ENCODE measurements at places on chromosomes 1 and 21.

- no peak for DNase-seq
Measured at GRCh38 chr1:165851034-165851658, 23.7 kb downstream of the UCK2 start.

GRCh38 chr1:171052977-171053376, 37.7 kb upstream of the FMO3 start:
- no peak for DNase-seq

GRCh38 chr1:170624146-170624545, 39.8 kb upstream of the PRRX1 start:
- DNase-seq = no peak

DNA sequence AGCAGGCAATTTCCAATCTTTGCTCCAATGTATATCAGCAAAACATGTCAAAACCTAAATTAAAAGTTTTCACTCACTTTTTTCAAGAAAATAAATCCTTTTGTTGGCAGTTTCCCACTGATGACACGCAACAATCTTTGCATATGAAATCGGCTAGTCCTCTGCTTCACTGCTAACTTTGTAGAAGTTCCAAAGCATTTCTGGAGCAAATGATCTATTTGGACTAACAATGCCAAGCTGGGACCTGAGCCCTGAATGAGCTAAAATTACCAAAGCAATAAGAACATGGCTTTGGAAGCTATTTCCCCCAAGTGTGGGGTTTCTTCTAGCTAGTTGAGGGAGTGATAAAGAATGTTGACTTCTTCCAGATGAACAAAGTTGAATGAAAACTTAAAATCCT, 5.1 kb downstream of the BEND5 start:
- no peak for DNase-seq

DNA sequence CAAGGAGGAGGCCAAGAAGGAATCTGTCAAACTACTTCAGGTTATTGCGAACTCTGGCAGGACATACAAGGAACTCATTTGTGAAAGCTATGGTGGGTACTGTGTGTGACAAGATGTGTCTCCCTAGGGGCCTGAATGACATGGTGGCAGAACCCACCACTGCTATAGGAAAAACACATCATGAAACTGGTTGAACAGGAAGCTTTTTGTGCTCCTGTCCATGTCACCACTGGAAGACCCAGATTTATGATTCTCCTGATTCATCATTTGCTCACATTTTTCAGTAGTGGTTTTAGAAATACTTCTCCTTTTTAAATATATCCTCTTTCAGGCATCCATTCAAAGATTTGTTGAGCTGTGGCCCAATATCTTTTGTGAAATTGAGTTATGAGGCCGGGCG, 23.6 kb downstream of the ARMH1 start:
- DNase-seq = no peak

GRCh38 chr21:44329086-44329889, 9.9 kb downstream of the CFAP410 start:
- DNase-seq = no peak

DNA sequence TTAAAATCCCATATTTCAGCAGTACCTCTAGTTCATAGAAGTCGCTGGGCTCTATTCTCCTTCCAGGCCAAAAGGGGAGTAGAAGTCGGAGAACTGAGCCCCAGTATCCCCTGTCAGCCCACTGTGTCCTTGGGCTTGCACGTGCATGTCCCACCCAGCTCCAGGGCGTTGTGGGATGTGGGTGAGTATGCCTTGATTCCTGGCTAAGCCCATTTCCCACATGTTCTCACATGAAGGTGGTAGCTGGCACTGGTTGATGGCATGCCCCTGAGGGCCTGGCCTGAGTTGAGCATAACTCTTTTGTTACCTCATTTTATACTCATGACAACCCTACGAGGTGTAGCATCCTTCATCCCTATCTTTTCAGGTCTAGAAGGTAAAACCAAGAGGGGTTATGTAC, 8.0 kb downstream of the SLC6A17 start:
- no peak for DNase-seq

- peak; percentile 32 for DNase-seq
Measured at GRCh38 chr1:170791941-170792340, 128.0 kb downstream of the PRRX1 start.

- DNase-seq = peak; percentile 45
Measured at GRCh38 chr1:1004780-1005697, 5.1 kb upstream of the HES4 start.

GRCh38 chr21:35399002-35399530, 350.0 kb upstream of the RUNX1 start:
- DNase-seq = peak; percentile 52

DNA sequence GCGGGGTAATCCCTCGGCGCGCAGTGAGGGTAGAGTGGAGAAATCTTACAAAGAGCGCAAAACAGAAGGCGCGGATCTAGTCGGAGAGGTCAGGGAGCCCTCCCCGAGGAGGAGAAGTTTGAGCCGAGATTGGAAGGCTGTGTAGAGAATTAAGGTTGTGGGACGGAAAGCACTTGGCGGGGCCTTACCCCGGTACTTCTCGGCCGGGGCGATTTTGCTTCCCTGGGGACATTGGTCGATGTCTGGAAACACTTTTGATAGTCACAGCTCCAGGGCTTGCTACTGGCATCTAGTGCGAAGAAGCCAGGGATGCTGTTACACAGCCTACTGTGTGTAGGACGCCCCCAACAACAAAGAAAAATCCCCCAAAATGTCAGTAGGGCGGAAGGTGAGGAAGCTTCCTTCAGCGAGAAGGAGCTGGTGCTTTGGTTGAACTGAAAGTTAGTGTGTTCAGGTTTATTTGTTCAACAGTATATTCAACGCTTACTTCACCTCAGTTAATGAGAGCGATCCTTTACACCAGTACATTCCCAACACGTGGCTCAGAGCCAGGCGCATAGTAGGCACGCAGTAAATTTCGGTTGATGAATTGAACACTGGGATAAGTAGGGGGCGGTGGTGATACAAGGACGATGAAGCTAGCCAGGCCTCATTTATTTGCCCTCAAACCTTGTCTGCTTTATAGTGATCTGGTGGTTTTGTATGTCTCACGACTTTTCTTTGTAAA, 807 bp downstream of the CEP85 start:
- DNase-seq = peak; percentile 9

DNA sequence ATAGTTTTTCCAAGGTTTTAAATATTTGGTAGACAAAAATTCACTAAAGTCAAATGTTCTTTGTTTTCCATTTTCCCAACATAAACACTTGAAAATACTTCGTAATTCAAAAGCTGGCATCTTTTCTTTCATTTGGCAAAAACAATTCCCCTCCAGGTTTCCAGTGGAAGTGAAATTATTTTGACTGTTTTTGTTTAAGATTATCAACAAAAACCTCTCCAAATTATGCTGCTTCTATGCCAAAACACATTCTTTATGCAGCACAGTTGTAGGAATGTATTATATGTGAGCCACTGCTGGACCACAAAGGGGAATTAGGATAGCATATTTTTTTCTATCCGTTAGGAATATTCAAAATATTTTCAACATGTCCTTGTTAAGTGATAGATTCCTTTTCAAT, 44.1 kb downstream of the SLC5A9 start:
- DNase-seq = no peak

DNA sequence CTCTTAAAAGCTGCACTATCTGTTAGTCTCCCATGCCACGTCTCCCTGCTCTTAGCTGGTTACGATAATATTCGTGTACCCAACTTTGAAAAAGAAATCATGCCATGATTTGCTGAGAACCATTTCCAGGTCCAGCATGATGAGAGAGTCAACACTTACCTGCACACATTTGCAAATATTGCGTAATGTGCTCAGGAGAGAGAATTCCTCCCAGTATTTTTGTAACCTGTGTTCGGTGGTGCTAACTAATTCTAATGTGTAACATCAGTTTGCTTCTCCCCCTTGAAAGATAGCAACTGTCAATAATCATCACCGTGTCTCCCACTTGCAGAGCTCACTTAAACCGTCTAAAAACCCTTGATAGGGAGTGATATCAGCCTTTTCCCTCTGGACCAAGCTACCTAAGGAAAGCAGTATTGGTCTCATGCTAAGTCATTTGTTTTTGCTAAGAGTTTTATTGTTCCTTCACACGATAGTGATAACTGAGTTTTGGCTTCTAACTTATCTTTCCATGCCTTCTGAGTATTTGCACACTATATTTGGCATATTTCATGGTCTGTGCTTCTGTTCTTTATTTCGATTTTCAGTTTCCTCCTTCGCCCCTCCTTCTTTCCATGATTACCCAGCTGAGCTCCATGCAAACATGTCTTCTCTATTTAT, 61.1 kb upstream of the IRF2BP2 start:
- no peak for DNase-seq

DNA sequence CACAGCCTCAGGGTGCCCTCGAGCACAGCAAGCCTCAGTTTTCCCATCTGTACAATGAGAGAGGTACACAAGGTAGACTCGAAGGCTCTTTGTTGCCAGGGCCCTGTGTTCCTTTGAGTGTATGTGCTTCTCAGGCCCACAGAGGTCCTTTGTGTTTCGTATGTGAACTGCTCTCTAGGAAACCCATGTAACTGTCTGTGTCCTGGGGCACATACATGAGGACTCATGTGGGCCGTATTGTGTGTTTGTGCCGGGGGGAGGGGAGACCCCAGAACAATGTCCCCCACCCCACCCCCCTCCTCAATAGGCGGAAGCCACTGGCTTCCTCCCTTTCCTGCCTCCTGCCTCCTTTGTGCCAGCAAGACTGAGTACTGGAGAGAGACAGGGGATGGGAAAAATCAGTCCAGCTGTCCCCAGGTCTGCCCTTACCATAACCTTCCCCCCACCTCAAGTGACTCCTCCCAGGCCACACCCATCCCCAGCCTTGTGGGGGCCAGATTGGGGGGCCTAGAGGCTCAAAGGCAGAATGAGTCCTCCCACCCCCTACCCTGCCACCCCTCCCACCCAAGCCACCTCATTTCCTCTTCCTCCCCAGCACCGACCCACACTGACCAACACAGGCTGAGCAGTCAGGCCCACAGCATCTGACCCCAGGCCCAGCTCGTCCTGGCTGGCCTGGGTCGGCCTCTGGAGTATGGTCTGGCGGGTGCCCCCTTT, at the start of gene TIE1:
Gene TIE1, plus strand, starts transcription at position 605 of the 717 bp plus-strand sequence. Its CDS starts 90 bp downstream, at position 695.
- DNase-seq = peak; percentile 15

- DNase-seq = no peak
Measured at GRCh38 chr1:41245659-41246058, 3.6 kb upstream of the SCMH1 start.

DNA sequence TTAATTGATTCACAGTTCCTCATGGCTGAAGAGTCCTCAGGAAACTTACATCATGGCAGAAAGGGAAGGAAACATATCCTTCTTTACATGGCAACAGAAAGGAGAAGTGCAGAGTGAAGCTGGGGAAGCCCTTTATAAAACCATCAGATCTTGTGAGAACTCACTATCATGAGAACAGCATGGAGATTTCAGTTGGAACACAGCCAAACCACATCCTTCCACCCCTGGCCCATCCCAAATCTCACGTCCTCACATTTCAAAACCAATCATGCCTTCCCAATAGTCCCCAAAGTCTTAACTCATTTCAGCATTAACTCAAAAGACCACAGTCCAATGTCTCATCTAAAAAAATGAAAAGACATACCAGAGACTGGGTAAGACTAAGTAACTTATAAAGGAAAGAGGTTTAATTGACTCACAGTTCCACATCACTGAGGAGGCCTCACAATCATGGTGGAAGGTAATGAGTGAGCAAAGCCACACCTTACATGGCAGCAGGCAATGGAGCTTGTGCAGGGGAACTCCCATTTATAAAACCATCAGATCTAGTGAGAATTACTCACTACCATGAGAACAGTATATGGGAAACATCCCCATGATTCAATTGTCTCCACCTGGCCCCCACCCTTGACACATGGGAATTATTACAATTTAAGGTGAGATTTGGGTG, 105.2 kb downstream of the MRPL39 start:
- DNase-seq = peak; percentile 2

DNA sequence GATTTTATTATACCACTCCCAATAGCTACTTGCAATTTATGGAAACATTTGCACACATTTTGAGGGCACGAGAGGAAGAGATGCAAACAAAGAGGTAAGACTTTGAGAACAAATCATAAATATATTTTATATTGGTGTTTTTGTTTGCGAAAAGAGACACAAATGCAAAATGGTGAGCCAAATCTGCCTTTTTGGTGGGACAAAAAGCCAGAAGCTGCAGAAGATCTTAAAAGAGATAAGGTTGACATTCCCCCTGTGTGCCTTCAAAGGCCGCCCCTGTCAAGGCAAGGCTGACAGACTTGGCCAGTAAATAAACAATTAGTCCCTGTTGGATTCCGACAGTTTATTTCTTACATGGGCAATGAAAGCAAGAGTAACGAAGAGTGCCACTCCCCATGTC, 122.8 kb downstream of the LBR start:
- DNase-seq = no peak

Data from umbilical cord (tissue), 2 donors.